ENCODE measurements at places on chromosomes 6 and 20.

DNA sequence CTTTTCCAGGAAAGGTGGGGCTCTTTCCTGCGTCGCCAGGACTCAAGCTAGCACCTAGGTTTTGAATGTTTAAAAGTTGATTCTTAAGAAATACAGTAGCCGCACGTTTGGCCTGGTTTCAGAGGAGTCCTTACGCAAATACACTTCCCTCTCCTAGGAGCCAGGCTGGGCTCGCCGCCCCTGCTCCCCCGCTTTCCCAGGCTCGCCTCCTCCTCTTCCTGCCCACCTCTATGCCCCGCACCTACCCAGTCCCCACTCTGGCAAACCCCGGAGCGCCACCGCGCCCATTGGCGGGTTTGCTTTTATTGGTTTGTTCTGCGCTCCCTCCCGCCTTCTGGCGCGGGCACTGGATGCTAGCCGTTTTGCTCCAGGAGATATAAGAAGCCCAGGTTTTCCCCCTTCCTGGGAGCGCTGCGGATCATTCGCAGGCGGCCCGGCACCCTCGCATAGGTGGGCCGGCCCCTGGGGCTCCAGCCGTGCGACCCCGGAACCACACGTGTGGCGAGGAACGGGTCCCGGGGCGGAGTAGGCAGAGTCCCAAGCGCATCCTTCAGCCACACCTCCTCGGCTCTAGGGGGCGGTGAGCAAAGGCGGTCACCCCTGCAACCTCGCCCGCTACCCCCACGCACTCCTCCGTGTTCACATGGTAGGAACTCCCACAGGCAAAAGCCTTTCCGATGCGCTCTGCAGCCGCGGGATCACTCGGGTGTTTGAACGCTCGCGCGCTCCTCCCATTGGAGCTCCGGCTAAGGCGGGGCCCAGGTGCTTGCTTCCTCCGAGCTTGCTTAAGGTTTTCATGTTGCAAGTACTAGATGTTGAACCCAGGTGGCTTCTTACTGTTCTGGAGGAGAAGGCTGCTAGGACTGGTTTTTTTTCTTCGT lies 119.0 kb downstream of the RTN4IP1 start:
- peak; percentile 92 for DNase-seq

DNA sequence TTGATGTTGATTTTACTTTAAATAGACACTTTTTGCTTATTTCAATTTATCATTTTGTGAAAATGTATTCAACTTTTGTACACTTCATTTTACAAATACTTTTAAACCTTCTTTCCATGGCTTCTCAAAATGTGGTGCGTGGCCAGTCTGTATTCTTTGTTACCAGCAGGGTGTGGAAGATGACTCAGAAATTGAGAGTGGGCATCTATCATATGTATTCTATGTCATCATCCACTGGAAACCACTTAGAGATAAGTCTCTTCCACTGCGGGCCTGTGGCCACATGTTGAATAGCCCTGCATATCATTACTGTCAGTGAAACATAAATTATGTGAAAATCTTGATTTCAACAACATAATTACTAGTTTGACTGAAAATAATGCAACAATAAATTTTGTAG lies 52.6 kb upstream of the MC3R start:
- DNase-seq = no peak

DNA sequence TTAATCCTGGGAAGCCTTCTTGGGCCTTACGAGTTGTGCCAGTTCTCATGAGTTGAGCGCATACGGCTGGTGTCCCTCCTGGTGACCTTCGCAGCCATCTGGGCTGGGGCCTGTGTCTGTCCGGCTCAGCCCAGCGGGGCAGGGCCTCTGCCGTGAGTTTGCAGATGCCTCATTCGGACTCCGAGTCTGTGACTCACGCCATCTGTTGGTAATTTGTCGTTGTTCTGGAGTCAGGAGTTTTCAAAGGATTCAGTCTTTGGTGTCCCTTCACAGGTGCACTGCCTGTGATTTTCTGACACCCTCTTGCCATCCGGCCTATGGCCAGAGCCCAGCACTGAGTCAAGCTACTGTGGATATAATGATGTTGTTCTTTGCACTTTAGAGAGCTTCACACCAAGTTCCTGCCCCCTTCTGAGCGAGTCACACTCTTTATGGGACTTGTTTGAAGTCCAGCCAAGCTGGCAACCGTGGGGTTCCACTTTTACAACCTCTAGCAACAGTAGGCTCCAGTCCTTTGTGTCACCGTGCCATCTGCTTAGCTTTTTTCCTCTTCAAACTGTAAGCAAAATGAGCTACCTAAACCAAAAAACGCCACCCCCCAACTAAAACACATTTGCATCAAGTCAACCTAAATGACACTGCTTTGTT lies 175.6 kb downstream of the AIG1 start:
- no peak for DNase-seq

- no peak for DNase-seq
These were observed at the start of gene HNF4A for GRCh38 chr20:44355498-44356352. Gene HNF4A (plus strand): TSS chr20:44355699. CDS start chr20:44355805, 106 bp downstream.

GRCh38 chr20:43191946-43192863 lies 2.5 kb upstream of the PTPRT start:
- peak; percentile 58 for DNase-seq

- DNase-seq = no peak
These were observed 111.6 kb downstream of the HDGFL1 start for GRCh38 chr6:22680950-22681349.

- DNase-seq = peak; percentile 24
These were observed 175.5 kb downstream of the BTBD3 start for GRCh38 chr20:12093057-12093796.

GRCh38 chr6:151310279-151310678 lies 70.5 kb downstream of the AKAP12 start:
- DNase-seq = no peak

DNA sequence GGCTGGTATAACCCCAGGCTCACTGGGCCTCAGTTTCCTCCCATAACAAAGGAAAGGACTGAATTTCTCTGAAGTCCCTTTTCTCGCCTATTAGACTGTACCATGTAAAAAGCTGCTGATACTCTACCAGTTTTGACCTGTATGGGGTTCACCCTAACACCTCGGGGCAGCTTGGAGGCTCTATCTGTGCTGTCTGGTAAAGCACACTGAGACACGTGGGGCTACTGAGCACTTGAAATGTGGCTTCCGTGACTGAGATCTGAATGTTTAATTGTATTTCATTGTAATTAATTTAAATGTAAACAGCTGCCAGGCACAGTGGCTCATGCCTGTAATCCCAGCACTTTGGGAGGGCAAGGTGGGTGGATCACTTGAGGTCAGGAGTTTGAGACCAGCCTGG lies 24.0 kb downstream of the BMP7 start:
- DNase-seq = no peak

DNA sequence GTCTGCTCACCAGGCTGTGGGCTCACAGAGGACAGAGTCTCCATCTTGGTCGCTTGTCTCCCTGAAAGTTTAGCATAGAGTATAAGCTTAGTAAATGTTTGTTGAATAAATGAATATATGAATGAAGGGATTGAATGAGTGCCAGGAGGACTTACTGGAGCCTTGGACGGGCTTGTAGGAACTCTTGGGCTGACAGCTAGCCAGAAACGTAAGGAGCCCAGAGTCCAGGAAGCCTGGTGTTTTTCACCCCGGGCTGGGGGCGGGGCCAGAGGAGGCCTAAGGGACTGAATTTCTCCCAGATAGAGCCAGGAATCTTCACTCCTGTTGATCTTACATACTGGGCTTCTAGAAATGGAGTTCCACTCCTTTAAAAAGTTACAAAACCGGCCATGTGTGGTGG lies 68.5 kb upstream of the SRSF6 start:
- no peak for DNase-seq

DNA sequence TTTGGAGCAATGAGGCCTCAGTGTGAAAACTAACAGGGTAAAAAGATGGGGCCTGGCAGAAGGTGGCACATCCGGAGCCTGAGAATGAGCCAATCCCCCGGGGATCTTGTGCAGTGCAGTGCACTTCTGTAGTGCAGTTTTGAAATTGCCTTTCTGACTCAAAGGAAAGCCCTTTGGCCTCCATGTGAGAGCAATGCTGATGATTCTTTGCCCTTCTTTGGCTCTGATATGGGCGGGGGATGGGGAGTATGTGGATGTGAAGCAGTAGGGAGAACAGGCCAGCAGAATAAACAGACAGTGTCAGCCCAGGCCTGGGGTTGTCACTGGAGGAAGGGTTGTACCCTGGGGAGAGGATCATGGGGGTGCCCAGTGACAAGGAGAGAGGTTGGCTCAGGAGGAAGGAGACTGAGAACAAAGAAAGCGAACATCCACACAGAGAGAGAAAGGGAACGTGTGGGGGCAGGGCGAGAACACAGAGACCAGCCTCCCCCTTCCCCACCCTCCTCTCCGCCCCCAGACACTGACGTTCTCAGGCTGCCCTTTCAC lies 351.2 kb downstream of the CDC5L start:
- peak; percentile 35 for DNase-seq

- no peak for DNase-seq
These were observed 258.5 kb downstream of the HIVEP2 start for GRCh38 chr6:142686507-142686887.

DNA sequence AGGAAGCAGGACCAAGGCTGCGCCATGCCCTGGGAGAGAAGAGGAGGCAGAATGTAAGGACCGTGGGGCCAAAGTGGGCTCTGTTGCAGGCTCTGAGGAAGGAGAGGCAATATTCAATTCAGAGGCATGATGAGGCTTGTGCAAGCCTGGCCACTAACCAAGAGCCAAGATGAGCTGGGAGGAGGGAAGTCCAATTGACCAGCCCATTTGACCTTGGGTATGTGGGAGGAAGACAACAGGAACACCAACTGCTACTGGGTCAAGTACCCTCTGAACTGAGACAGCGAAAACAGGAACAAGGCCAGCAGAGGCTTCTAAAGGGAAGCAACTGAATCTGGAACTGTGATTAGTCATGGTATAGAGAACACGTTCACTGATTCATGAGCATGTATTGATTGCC lies 779.6 kb downstream of the MAFB start:
- DNase-seq = no peak

GRCh38 chr20:37352608-37352980 lies 6.7 kb downstream of the SRC start:
- DNase-seq = no peak

DNA sequence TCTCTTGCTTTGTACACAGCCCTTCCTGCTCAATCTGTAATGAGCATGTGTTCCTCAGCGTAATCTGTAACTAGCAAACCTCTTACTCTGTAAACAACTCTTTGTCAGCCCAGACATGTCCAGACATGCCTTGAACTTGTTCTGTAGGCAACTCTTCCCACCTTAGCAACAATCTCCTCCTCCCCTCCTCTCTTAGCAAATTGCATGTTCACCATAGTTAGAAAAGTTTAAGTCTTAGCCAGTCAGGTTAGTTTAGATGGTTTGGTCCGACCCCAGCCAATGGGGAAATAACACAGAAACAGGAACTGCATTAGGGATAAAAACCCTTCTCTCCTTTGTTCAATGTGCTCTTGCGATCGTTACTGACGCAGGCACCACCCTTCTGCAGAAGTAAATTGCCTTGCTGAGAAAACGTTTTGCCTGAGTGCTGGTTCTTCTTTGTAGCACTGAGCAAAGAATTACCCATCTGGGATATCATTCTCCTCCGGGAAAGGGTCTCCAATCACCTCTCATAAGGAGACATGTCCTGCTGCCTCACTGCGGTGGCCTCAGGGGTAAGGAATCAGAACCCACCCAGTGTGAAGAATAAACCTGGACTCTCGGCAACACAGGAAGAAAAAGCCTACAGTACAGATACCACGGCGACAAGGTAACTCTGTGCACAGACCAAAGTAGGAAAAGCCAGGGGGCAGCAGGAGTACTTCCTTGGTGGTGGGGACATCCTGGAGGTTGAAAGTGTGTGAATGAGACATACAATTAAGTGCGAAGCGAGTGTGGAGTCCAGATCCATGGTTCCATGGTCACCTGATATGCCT lies 26.2 kb downstream of the PLN start:
- DNase-seq = peak; percentile 65

DNA sequence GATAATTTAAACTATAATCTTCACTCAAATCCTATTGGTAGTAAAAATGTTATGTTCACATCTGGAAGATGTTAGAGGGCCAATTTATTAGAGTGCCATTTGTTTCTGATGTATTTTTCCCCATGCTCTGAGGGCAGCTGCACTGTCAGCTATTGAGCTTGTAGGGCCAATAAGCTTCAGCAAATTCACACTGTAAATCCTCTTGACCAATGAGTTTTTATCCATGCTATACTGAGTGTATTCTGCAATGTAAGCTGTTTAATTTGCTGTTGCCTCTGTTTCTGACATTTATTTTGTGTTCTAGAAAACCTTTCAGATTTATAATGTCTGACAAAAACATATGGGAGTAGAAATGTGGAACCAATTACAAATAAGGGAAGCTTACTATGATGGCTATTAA lies 62.6 kb downstream of the OGFRL1 start:
- DNase-seq = no peak

GRCh38 chr6:95431637-95432228 lies 145.6 kb upstream of the MANEA start:
- peak; percentile 72 for DNase-seq

GRCh38 chr6:142187209-142187608 lies 40.1 kb downstream of the VTA1 start:
- no peak for DNase-seq

DNA sequence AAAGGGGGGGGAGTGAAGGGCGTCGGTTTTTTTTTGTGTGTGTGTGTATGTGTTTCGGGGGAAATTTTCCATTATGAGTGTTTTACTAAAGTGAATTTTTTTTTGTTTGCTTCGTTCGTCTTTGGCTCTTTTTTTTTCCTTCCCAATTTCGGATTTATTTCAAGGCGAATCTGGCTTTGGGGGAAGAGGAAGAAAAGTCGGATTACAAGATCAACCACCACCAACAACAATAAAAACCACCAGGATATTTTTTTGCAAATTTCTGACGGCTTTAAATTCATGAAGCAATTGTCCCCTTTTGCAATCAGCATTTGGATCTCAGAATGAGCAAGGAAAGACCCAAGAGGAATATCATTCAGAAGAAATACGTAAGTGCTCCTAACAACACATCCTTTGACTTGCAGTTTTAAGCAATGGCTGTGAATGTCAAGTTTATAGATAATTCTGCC lies 372 bp downstream of the JARID2 start:
- DNase-seq = no peak

DNA sequence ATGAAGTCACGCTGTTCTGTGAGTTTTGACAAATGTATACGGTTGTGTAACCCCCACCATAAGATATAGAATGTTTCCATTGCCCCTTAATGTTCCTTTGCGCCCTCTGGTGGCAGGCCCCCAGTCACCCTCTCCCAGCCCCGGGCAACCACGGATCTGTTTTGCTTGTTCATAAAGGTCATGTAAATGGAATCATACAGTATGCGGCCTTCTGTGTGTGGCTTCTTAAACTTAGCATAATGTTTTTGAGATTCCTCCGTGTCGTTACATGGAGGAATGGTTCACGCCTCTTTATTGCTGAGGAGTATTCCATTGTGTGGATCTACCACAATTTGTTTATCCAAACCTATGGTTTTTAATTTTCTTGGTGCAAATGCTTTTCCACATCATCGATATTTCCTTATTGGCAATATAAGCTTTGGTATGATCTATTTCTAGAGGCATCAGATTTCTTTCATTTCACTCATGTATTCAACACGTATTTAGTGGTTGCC lies 28.4 kb downstream of the LYRM2 start:
- DNase-seq = peak; percentile 93

- peak; percentile 61 for DNase-seq
These were observed 40.8 kb upstream of the FOXP4 start for GRCh38 chr6:41505122-41506049.

GRCh38 chr6:15132854-15133670 lies 112.8 kb upstream of the JARID2 start:
- DNase-seq = no peak

- no peak for DNase-seq
These were observed 84.2 kb downstream of the RNF144B start for GRCh38 chr6:18471232-18471964.

GRCh38 chr20:50728486-50728980 lies 2.8 kb upstream of the PARD6B start:
- no peak for DNase-seq

All from activated CD4-positive, alpha-beta T cell treated with anti-CD3 and anti-CD28 coated beads, Interleukin-2, amount 10 ng/mL, durations not matched to agents 24 days and 14 days (primary cell).